ENCODE measurements at places on chromosomes 2 and 18.

DNA sequence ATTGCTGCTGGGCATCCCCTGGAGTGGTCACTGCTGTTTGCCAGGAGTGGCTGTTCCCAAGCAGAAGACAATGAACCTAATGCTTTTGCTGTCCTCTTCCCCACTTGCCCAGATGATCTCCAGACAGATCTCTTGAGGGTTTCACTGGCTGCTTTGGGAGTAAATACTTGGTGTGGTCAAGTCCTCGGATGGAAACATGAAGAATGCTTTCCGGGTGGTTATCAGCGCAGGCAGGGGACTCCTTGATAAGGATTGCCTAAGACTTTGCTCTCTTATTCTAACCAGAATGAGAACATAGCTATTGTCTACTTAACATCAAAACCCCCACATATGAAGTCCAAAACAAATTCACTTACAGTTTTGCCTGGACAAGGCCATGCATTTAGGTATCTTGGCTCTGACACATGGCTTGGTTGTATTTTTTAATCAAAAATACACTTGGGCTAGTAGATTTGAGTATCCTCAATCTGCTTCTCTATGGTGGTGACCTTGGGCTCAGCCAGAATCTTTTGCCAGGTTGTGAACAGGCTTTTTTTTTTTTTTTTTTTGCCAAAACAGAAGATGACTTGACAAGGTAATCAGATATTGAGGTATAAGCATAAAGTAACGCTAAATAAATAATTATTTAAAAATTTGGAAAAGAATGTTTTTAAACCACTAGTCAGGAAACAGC, 34.8 kb upstream of the MYO3B start:
- DNase-seq = no peak

- DNase-seq = peak; percentile 58
Measured at GRCh38 chr2:237616734-237617586, 10.4 kb upstream of the LRRFIP1 start.

DNA sequence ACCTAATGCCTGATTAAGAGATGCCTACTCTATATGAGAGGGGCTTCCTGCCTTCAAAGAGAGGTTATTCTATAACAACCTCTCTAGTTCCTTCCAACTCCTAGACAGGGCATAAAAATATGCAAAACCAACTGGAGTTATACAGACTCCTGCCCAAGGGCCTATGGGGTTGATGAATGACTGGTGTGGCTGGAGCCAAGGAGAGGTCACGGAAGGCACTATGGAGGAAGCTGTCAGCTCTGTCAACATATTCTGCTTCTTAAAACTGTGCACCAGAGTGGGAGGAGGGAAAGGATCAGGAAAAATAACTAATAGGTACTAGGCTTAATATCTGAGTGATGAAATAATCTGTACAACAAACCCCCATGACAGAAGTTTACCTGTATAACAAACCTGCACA, 120.9 kb upstream of the CDC42EP3 start:
- DNase-seq = no peak

DNA sequence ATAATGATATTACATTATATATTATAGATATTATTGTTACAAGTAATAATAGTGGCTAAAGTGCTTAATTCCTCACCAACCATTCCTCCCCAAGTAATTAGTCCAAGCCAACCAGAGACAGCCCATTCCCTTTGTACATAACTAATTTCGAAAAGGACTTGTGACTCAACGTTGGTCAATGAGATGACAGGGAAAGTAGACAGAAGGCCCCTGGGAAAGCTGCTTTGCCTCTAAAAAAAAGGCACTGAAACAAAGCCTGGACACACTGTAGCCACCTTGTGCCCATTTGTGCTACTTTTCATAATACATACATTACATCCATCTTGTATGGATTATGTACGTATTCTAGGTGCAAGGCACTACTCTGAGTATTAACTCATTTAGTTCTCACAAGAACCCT, 28.8 kb downstream of the COLEC12 start:
- peak; percentile 41 for DNase-seq

- DNase-seq = peak; percentile 84
Measured at GRCh38 chr2:26652361-26653041, 11.3 kb upstream of the CIB4 start.

DNA sequence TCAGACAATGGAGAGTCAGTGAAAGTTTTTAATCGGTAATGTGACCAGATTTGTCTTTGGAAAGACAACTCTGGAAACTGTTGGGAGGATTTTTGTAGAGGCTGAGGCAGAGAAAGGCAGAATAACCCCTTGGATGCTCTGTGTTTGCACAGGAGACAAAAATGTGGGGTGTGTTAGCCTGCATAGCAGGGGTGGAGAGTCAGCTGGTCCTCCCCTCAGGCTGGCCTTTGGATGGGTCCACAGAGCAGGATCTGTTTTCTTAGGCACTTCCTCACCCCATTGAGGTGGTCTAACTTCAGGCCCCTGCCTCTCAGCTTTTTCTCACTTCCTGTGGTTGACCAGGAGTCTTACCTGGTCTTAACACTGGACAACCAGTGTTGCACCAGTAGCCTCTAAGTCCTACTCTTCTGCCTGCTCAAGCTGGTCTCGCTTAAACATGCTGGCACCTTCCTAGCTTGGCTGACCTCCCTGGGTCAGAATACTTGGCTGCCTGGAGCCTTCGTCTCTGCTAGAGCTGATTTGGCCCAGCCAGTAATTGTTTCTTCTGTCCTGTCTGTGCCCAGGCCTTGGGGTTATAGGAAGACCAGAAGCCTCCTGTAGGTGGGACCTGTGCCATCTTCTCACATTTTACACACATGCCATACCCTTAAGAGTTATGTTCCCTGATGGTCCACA, 259.8 kb upstream of the RASGRP3 start:
- peak; percentile 77 for DNase-seq

DNA sequence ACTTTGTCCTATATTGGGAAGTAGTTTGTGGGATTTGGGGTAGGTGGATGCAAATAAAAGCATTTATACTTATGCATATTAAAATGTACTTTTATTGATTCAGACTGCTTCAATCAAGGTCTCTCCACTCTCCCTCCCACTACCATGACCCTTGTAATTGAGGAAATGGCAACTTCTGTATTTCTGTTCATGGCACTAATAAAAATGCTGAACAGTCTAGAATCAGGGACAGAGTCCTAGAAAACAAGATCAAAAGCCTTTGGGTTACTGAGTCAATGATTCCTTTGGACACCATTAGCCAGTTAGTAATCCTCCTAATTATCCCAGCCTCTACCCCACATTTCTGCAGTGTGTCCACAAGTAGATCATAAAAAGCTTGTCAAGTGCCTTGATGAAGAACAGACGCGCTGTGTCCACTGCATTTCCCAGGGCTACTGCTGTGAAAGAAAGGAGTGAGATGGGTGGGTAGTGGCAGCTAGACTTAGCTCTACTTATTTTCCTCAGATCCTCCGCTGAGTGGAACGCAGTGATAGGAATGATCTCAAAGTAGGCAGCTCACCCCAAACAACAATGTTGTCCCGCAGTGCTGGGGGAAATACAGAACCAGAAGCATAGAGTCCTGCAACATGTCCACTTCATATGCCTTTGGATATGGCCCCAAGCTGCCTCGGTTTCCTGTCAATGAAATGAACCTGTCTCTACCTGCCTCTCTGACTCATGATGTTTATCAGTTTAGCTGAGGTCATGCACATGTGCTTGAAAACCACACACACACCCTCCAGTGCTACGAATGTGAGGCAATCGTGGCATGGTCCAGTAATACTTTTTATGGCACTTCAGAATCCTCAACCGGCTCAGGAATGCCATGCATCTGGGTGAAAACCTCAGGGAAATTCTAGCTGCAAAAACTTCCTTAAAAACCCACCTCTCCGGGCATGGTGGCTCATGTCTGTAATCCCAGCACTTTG, 115.5 kb downstream of the COL6A3 start:
- peak; percentile 83 for DNase-seq

- DNase-seq = no peak
Measured at GRCh38 chr2:217671075-217671474, 331.7 kb downstream of the TNS1 start.

GRCh38 chr2:80454628-80455027, 150.1 kb upstream of the LRRTM1 start:
- DNase-seq = no peak

DNA sequence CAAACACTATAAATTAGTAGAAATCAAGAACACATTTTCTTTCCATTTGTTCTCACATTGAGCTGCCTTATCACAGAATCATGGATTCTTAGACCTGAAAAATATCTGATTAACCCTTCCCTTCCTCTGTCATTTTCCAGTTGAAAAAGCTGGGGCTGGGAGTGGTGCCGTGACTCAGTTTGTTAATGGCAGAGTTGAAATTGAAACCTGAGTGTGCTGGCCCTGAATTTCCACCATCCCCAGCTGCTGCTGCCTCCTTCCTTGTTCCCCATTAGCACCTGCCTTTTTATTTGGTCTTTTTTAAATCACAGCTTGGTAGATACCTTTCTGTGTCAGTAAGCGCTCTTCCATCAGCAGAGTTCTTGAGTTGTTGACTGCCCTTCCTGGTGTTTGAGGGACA, 10.6 kb downstream of the FARP2 start:
- DNase-seq = no peak

GRCh38 chr2:157836531-157836930, 39.6 kb downstream of the ACVR1 start:
- DNase-seq = no peak

DNA sequence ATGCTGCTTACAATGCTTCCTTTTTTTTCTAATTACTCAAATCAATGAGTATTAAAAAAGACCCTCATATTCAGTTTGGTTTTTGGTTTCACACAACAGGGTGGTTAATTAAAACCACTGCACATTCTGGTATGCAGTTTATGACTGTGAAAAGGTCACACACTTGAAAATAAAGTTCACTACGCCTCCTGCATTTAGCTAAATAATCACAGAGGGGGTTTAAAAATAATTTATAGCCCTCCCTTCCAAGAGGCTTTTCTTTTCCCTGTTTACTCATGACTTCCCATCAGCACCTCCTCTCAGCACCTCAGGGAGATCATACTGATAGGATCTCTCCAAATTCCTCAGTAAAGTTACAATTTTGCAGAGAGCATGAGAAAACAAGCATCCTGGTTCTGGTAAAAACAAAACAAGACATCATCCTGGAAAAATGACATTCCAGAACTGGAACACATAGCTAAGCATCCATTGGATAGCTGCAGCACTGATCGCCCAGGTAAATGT, 129.5 kb upstream of the TMEM200C start:
- no peak for DNase-seq

- peak; percentile 13 for DNase-seq
Measured at GRCh38 chr2:40797120-40797519, 345.2 kb upstream of the SLC8A1 start.

DNA sequence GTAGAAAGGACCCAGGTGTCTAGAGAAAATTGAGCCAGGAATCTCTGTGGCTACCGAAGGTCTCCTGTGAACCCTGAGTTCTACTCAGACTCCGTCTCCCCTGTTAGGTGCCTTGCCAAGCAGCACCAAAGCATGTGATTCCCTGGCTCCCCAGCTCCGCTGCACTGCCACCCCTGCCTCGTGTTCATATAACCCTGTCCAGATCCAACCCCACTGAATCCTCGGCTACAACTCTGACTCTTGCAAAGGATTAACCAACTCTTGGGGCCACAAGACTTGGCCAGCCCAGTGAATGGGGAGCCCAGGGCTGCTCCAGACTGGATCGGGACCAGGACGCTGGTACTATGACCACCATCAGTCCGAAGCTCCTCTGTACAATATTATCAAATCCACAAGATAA, 37.3 kb upstream of the ACAA2 start:
- no peak for DNase-seq

- DNase-seq = peak; percentile 34
Measured at GRCh38 chr18:58716060-58716756, 44.9 kb downstream of the MALT1 start.

- no peak for DNase-seq
Measured at GRCh38 chr18:73124175-73124574, 256.4 kb upstream of the NETO1 start.

GRCh38 chr2:83340424-83340823, 1118.7 kb downstream of the SUCLG1 start:
- no peak for DNase-seq

GRCh38 chr18:45019469-45019868, 338.8 kb downstream of the SETBP1 start:
- no peak for DNase-seq

GRCh38 chr2:156380117-156380645, 47.7 kb upstream of the NR4A2 start:
- peak; percentile 28 for DNase-seq

GRCh38 chr2:18837240-18837639, 247.9 kb upstream of the NT5C1B start:
- no peak for DNase-seq

DNA sequence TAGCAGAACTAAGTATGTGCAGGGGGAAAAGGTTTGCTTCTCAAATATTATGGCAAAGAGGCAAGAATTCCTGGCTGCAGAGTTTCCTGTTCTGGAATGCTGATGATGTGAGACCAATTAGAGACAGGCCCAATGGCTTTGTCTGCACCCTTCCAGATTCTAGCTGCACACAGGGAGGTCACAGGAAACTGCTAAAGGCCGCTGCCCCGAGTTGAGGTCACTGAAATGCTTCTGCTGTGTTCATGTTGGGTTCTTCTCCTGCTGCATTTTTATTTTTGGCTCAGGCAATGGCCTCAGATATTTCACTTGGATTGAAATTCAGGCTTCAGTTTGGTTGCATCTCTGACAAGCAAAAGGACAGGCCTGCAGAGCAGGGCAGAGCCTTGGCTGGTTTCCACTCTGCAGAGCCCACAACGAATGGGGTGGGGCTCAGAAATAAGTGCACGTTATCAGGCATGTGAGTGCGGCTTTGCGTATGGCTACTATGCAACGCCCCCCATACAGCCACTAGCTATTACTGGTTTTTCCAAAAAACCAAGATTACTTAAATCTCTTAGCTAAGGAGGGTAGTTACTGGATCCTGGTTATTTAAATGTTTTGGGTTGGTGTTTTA, 66.9 kb upstream of the FZD5 start:
- DNase-seq = no peak

DNA sequence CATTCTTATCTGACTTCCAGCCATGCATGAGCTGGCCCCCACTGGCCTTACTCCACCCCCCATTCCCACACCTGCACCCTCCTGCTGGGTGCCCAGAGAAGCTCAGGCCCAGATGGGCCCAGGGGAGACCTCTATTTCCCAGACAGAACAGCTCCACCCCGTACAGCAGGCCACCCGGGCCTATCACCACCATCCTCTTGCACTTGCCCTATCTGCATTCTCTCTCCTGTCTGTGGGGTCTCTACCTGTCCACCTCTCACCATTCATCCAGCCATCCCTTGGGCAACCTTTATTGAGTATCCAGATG, 25.3 kb upstream of the TNS1 start:
- DNase-seq = no peak
